ENCODE measurements at places on chromosomes 1 and 21.

- no peak for DNase-seq
Observed at GRCh38 chr1:19728413-19729145, 63.9 kb downstream of the HTR6 start.

GRCh38 chr1:115771094-115771846 is 2.8 kb upstream of the CASQ2 start:
- no peak for DNase-seq

DNA sequence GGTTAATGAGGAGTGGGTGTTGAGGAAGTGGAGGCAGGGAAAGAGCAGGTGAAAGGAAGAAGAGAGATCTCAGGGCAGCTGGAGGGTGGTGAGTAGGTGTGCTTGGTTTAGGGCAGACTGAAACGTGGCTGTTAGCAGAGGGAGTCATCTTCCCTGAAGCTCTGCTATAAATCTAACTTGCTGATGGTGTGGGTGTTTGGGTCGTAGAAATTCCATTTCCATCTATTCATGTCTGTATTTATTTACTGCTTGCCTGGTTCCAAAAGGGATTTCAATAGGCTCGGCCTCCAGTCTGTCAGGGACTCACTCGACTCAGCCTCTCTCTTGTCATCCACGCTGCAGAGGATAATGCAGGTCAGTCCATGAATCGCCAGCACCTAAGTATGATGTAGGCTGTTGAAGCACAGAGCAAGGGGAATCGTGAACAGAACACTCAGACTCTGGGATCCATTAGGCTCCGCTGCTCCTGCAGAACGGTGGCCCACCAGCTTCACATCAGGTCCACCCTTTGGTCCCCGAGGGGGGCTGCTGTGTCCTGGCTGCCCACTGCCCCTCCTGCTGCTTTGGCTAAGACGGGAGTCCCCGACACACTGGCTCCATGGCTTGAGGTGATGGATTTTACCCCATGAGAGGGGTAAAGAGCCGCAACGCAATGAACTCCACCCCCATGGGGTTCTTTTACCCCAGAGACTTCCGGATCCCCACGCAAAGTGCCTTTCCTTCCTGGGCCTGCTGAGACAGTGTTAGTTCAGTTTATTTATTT is 156.2 kb downstream of the RHOU start:
- no peak for DNase-seq

DNA sequence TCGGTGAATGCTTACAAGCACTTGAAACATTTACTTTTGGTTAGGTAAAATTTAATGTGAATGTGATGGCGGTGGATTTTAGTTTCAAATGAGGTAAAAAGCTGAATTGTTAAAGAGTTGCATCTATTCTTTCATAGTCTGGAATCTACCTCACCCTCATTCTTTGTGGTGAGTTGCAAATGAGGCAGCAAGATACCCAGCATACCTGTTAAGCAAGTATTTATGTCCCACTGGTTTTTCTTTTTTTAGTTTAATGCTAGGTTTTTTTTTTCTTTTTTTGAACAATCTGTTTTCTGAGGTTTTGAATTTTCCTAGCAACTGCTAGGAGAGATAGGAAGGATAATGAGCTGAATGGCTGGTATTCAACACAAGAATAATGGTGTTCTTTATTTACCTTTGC is 127.9 kb upstream of the CACYBP start:
- DNase-seq = no peak

GRCh38 chr21:41750532-41751151 is 16.2 kb downstream of the RIPK4 start:
- no peak for DNase-seq
